ENCODE measurements at places on chromosomes 1 and 21.
A peak's percentile ranks its signal among the peaks of the same experiment; 100 is the strongest.

- no peak for DNase-seq
These were observed 1.9 kb upstream of the NAV1 start for GRCh38 chr1:201537028-201537427.

DNA sequence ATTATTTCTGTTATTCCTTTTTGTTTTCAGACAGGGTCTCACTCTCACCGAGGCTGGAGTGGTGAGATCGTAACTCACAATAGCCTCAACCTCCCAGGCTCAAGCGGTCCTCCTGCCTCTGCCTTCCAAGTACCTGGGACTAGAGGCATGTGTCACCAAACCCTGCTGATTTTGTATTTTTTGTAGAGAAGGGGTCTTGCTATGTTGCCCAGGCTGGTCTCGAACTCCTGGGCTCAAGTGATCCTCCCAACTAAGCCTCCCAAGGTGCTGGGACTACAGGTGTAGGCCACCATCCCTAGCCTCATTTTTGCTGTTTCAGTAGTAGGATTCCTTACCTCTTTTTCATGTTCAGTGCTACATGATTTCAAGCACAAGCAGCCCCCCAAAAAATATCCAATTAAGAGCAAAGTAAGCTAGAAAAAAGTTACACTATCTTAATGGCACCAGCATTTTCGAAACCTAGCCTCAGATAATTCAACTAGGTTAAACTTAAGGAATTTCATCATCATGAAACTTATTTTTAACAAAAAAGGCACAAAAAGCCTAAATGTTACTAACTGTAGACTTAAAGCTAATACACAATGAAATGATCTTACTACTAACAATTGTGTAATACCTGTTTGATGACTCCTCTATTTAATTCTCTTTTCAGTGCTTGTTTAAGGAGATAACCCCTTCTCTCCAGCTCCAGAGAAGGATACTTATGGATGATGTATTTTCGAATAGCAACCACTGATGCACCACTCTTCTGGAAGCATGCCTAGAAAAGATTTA lies 16.6 kb downstream of the HP1BP3 start:
- DNase-seq: no peak

GRCh38 chr1:32028746-32029145 lies 15.1 kb downstream of the KHDRBS1 start:
- no peak for DNase-seq

- no peak for DNase-seq
These were observed 29.0 kb upstream of the TMEM51 start for GRCh38 chr1:15124362-15125100.

DNA sequence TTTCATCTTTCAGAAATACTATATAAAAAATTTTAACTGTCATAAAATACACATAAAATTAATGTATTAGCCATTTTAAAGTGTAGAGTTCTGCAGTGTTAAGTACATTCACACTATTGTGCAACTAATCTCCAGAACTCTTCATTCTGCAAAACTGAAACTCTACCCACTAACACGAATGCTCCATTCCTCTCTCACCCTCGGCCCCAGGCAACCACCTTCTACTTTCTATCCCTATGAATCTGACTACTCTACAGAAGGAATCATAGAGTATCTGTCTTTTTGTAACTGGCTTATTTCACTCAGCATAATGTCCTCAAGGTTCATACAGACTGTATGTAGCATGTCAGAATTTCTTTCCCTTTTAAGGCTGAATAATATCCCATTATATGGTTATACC lies 43.4 kb downstream of the LTN1 start:
- DNase-seq: no peak

GRCh38 chr1:19730793-19731192 lies 66.1 kb downstream of the HTR6 start:
- no peak for DNase-seq

DNA sequence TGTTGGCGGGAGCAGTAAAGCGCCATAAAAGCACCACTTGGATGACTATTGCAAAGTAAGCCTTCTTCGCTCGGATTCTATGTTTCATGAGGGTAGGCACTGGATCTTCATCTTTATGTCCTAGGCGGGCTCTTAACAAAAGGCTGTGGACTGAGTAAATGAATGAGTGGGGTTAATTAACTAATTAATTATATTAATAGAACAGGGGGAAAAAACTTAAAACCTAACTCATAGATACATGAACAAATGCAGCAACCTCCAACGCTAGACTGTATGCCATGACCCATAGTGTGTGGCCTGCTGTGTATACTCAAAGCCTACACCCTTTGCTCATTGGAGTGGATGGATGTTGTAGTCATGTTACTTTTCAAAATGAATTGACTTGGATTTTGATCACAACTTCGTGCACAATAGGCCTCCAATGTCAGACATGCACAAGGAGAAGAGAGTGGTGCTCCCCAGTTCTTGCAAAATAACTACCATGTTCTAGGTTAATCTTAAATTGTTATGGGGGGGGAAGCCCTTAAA lies 417 bp upstream of the GFI1 start:
- no peak for DNase-seq

GRCh38 chr1:43315481-43315880 lies 14.7 kb downstream of the TIE1 start:
- no peak for DNase-seq

DNA sequence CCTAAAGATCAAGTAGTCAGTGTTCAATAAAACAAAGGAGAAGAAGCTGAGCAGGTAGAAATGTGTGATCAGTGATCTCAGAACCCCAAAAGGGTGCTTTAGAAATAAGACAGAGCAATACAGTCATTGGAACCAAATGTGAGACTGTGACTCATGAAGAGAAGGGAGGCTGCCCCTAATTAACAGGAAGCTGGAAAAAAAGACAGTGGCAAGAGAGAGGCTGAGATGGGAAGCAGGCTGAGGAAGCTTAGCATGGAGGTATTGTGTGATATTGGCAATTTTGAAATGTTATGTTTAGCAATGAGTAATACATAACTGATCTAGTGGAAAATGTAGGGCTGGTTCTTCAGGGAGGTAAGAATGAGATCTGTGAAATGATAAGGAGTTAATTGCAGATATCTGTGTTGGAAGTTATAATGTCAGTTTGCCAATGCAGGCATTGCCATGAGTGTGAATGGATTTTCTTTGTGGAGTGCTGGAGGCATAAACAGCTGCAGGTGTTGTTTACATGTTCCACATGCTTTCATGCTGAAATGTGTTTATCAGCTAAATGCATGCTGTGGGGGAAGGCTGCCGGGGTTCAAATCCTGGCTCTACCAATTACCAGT lies 90.6 kb upstream of the CACNA1E start:
- DNase-seq: no peak

DNA sequence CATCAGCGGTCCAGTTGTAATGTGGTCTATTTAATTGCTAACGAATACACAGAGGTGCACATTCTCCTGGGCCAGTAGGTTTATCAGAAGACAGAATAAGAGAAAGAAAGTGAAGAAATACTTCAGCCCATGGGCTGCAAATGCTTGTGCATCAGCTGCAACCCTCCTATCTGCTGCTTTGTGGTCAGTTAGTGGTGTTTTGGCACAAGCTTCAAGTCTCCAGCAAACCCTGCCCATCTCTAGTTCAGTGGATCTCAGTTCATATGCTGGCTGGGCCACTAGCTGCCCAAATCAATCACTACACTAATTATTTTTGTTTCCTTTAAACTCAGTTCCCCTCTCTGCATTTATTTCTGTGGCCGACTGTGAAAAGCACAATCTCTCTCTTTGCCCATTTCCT lies 124.2 kb downstream of the KCNJ6 start:
- DNase-seq: no peak

DNA sequence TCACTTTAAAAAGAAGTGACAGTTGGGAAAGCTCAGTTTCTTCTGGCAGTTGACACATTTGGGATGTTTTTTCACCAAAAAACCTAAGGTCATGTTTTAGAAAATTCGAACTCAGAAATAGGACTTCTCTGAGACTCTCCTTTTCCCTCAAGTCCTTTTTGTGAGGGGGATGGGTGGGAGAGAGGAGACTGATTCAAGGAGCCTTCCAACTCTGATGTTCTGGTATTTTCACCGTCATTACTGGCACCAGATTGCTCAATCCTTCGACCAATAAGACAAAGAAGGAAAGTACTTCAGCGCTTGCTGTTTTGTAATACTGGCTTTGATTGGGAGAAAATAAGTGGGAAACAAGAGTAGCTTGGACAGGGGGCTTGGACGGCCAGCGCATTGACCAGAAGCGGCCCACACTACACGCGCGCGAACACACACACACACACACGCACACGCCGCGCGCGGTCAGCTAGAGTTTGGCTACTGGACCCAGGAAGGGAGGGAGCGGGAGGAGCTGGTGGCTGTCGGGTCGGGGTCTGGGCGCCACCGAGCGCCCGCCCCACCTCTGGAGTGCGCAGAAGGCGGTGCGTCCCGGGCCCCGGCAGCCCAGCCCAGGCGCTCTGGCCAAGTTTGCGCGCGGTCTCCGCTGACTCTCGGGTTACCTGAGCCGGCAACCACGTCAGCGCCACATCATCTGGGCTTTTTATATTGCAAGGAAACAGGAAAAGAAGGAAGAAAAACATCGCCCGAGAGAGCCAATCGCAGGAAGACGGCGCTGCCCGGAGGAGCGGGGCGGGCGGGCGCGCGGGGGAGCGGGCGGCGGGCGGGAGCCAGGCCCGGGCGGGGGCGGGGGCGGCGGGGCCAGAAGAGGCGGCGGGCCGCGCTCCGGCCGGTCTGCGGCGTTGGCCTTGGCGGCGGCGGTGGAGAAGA lies at the start of gene KCNK1:
Gene KCNK1 (plus strand): TSS at position 855 of the 921 bp plus-strand sequence. CDS start 66 bp downstream, at position 921.
- DNase-seq: no peak

- DNase-seq: no peak
These were observed 129.0 kb upstream of the KLHDC7A start for GRCh38 chr1:18351735-18352134.

GRCh38 chr1:88883156-88883555 lies 8.2 kb downstream of the GTF2B start:
- no peak for DNase-seq

DNA sequence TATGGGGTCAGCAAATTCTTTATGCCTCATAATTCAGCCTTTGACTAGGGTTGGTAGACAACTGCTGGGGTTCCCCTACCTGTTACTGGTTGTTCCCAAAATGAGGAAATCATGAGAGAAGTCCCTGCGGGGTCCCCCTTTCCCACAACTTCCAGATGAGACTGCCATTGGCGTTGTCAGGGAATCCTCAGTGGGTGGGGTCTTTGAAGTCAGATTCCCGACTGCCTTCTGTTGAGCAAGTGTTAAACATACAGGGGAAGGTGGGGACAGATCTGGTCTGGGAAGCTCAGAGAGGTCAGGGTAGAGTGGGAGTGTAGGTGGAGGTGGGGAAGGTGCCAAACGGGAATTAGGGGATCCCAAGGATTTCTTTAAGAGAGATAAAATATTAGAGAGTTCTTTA lies 14.7 kb downstream of the HSD3B2 start:
- no peak for DNase-seq

GRCh38 chr1:33586106-33586505 lies 113.7 kb downstream of the ZSCAN20 start:
- no peak for DNase-seq

DNA sequence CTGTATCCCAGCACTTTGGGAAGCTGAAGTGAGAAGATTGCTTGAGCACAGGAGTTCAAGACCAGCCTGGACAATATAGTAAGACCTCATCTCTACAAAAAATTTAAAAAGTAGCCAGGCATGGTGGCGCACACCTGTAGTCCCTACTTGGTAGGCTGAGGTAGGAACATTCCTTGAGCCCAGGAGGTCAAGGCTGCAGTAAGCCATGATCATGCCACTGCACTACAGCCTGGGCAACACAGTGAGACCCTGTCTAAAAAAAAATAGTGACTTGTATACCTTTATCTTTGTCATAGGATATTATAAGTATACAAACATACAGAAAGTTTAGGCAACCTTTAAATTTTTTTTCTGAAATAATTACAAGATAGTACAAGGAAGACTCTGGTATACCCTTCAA lies 3.9 kb upstream of the FBXO28 start:
- DNase-seq: no peak

DNA sequence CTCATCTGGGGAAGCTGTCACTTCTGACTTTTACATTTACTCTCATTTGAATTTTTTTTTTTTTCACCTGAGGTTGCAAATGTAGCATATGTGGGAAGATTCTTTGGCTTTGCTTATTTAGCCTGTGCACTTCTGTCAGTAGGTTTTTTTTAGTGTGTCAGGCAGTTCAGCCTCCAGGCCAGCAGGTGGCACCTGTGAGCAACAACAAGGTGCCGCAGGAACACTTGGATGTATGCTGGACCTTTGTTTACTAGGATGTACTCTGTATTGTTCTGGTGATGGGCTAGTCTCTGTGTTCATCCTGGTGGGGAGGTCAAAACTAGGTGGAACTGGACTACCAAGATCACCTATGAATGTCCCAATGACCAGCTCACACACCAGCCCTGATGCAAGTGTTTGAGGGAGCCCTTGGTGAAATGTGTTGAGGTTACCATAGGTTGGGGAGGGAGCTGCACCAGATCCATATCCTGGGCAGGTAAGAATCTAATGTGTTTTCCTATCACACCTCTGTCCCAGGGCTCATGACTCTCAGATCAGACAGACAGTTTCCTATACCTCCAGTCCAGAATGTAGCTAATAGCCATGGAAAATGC lies 618.2 kb downstream of the BRINP3 start:
- DNase-seq: no peak

GRCh38 chr1:154423304-154423987 lies 18.3 kb downstream of the IL6R start:
- peak; percentile 47 for DNase-seq

- no peak for DNase-seq
These were observed 58.1 kb downstream of the RPAP2 start for GRCh38 chr1:92356956-92357355.

DNA sequence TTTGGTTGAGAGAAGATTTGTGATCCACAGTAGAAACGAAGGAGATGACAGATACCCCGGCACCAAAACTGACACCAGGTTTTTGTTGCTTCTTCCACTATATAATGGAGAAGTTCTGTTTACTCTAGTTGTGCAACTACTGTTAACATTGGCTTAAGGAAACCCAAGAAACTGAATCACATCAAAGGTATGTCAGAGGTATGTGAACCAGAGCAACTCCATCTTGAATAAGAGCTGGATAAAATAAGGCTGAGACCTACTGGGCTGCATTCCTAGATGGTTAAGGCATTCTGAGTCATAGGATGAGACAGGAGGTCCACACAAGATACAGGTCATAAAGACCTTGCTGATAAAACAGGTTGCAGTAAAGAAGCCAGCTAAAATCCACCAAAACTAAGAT lies 173.7 kb upstream of the CAMK1G start:
- DNase-seq: no peak

GRCh38 chr1:19220991-19221390 lies 10.9 kb upstream of the UBR4 start:
- no peak for DNase-seq

DNA sequence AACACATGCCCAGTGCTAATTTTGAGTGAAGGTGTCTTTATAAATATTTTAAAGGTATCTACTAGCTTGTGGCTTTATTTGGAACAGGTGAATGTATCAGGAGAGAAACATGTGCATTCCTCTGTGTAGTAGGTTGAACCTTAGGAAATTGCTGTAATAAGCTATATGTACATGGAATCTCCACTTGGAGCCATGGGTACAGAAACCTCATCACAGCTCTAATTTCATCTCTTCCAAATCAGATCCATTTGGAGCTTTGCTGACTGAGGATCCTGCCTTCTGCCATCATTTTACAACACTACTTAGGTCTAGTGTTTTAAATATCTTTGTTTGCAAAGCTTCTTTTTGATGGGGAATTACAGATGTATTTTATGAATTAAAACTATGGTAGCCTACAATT lies 2.1 kb downstream of the KCNK2 start:
- DNase-seq: no peak

- no peak for DNase-seq
These were observed 38.4 kb upstream of the HMGB4 start for GRCh38 chr1:33825506-33825905.

All from stimulated activated CD8-positive, alpha-beta memory T cell treated with anti-CD3 and anti-CD28 coated beads, Interleukin-7, amount 100 ng/mL, for 4 hours (primary cell).